Activated CD4-positive, alpha-beta T cell treated with anti-CD3 and anti-CD28 coated beads, Interleukin-2, amount 10 ng/mL, durations not matched to agents 24 days and 14 days (primary cell): ENCODE measurements at places on chromosomes 6 and 20. TPM values are rescaled to one million over a fixed set of nuclear protein-coding genes. Genes with fewer than 3 reads are reported as not detected.

DNA sequence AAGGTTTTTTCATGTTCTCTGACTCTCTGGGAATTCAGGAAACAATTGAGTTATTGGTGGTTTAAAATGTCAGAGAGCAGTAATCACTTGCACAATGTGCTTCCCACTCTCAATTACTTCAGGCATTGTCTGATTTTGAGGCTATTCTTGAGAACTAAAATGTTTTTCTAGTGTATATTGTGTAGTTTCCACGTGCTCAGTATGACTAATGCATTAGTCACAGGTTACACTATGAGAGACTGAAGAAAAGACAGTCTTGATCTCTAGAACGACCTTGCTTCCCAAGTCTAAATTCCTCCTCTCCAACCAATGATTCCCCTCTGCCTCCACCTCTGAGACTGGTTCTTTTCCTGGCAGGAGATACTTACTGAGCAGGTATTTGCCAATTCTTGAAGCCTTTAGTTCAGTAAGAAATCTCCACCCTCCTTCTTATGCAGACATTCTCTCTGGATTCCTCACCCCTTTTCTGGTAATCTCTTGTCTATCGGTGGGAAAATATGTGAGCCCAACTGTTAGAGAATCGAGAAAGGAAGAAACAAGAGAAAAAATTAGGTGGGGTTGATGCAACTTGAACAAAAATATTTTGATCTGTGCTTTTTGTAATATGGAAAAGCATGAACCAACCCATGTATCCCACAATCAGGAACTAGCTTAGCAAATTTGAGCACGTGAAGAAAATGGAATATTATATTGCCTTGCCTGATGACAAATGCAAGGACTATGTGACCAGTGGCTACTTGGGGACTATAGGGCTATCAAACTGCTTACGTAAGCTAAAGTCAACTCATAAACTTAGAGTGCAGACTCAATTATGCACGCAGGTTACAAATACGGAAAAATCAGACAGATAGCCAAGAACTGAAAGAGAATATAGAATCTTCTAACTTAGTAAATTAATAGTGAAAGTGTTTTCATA, 61.1 kb upstream of the SLC22A16 start:
- H3K4me3 ChIP-seq = peak overlapping the region; percentile 24
- DNase-seq = no peak
- H3K4me1 ChIP-seq = peaks cover 30% of the 10 kb centered on the region

The TENT5A gene
- total RNA-seq = 0.30 and 0.90 TPM in 2 replicates

The SALL4 gene
- total RNA-seq = 0.28 and 0.75 TPM in 2 replicates

The EYA4 gene
- total RNA-seq = not detected in 2 replicates

DNA sequence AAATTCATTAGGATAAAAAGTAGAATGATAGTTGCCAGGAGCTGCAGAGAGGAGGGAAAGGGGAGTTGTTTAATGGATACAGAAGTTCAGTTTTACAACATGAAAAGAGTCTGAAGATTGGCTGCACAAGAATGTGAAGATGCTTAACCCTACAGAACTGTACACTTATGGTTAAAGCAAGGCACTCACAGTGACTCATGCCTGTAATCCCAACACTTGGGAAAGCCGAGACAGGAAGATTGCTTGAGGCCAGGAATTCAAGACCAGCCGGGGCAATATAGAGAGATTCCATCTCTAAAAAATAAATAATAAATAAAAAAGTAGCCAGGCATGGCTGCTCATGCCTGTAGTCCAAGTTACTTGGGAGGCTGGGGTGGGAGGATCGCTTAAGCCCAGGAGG, 174.0 kb downstream of the TASP1 start:
- no peak for DNase-seq
- H3K27ac ChIP-seq = no peak overlapping the region
- no peak overlapping the region for H3K4me3 ChIP-seq

- DNase-seq = peak; percentile 84
- H3K4me3 ChIP-seq = peak overlapping the region; percentile 74
- H3K27me3 ChIP-seq = no peaks in the 10 kb centered on the region
Measured at GRCh38 chr6:111846492-111847409, 26.5 kb downstream of the FYN start.

DNA sequence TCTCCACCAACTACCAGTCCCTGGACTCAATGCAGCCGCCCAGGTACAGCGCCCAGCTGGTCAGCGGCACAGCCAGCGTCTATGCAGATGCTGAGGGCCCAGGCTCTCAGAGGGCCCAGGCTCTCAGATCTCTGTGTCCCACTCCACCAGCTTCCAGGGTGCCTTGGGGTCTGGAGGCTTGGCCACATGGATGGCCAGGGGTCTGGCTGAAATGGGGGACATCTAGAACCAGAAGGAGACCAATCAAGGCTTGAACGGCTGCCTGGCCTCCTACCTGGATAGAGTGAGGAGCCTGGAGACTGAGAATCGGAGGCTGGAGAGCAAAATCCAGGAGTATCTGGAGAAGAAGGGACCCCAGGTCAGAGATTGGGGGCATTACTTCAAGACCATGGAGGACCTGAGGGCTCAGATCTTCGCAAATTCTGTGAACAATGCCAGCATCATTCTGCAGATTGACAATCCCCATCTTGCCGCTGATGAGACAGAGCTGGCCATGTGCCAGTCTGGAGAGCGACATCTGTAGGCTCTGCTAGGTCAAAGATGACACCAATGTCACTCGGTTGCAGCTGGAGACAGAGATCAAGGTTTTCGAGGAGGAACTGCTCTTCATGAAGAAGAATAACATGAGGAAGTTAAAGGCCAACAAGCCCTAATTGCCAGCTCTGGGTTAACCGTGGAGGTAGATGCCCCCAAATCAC, 44.1 kb upstream of the GRM4 start:
- H3K36me3 ChIP-seq = no peaks in the 10 kb centered on the region
- DNase-seq = peak; percentile 68
- no peak overlapping the region for H3K27ac ChIP-seq
- H3K4me3 ChIP-seq = no peak overlapping the region

DNA sequence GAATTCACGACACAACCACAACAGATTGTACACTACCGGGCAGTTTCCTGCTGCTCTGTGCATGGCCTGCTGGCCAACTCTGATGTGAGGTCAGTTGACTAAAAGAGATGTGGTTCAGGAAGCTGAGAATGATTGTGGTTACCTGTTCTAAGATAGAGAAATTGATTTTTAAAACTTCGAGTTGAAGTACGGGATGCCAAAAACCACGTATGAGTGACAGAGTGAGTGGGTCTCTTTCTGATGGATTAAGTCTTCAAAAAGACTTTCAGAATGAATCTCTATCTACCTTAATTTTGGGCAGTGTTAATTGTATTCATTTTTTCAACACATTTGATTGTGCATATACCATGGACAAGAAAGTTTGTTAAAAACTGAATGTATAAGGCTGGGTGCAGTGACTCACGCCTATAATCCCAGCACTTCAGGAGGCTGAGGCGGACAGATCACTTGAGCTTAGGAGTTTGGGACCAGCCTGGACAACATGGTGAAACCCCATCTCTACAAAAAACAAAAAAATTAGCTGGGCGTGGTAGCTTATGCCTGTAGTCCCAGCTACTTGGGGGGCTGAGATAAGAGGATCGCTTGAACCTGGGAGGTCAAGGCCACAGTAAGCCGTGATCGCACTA, 121.2 kb downstream of the SGK1 start:
- H3K4me3 ChIP-seq = no peak overlapping the region
- DNase-seq = no peak
- peaks cover 16% of the 10 kb centered on the region for H3K4me1 ChIP-seq
- H3K36me3 ChIP-seq = peaks cover 2% of the 10 kb centered on the region
- H3K27me3 ChIP-seq = no peaks in the 10 kb centered on the region
- no peak overlapping the region for H3K27ac ChIP-seq

DNA sequence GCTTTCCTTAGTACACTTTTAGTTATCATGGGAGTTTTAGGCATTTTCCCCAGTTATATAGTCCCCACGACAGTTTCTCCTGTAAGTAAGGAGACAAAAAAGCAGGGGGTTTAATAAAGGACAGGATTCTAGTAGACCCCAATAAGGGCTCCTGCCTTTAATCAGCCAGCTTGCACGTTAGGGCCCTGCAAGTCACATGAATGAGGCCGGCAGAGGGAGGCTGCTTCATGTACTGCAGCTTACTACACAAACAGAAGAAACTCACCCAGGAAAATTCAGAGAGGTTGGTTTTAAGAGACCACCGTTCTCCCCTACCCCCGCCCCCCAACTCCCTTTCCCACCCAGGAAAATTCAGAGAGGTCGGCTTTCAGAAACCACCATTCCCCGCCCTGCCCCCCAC, 229.7 kb upstream of the MOCS1 start:
- H3K4me3 ChIP-seq = no peak overlapping the region
- no peaks in the 10 kb centered on the region for H3K27me3 ChIP-seq
- H3K4me1 ChIP-seq = no peaks in the 10 kb centered on the region
- no peaks in the 10 kb centered on the region for H3K36me3 ChIP-seq
- no peak for DNase-seq

GRCh38 chr6:167791091-167791779, 35.5 kb upstream of the AFDN start:
- H3K4me1 ChIP-seq = peaks cover 2% of the 10 kb centered on the region
- no peak for DNase-seq
- no peak overlapping the region for H3K4me3 ChIP-seq
- H3K36me3 ChIP-seq = no peaks in the 10 kb centered on the region

- no peak for DNase-seq
- no peak overlapping the region for H3K27ac ChIP-seq
- H3K36me3 ChIP-seq = no peaks in the 10 kb centered on the region
- H3K4me1 ChIP-seq = no peaks in the 10 kb centered on the region
Measured at GRCh38 chr20:60113771-60114170, 155.5 kb downstream of the CDH26 start.

GRCh38 chr6:96575359-96575758, 12.4 kb downstream of the FHL5 start:
- no peaks in the 10 kb centered on the region for H3K4me1 ChIP-seq
- peaks cover 4% of the 10 kb centered on the region for H3K27me3 ChIP-seq
- no peak for DNase-seq
- no peak overlapping the region for H3K4me3 ChIP-seq
- no peak overlapping the region for H3K27ac ChIP-seq

DNA sequence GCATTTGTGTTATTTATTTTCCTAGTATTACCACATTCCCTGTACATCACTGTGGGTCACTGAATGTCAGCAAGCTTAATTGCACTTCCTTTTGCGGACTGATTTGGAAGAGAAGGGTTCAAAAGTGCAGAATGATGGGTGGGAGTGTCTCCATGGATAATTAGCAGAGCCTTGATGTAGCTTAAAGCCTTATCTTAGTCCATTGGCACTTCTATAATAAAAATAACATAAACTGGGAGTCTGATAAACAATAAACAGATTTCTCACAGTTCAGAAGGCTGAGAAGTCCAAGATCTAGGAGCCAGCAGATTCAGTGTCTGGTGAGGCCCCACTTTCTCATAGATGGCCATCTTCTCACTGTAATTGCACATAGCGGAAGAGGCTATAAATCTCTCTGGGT, 501.1 kb upstream of the POU3F2 start:
- DNase-seq = no peak
- H3K36me3 ChIP-seq = no peaks in the 10 kb centered on the region
- no peaks in the 10 kb centered on the region for H3K4me1 ChIP-seq
- H3K4me3 ChIP-seq = no peak overlapping the region

The HLA-DQA1 gene
- 3.6 and 4.0 TPM in 2 replicates for total RNA-seq

GRCh38 chr6:3022765-3023662, 23.3 kb downstream of the NQO2 start:
- no peaks in the 10 kb centered on the region for H3K27me3 ChIP-seq
- peaks cover 57% of the 10 kb centered on the region for H3K4me1 ChIP-seq
- peak; percentile 82 for DNase-seq
- H3K27ac ChIP-seq = peak overlapping the region; percentile 97
- H3K36me3 ChIP-seq = peaks cover 30% of the 10 kb centered on the region

DNA sequence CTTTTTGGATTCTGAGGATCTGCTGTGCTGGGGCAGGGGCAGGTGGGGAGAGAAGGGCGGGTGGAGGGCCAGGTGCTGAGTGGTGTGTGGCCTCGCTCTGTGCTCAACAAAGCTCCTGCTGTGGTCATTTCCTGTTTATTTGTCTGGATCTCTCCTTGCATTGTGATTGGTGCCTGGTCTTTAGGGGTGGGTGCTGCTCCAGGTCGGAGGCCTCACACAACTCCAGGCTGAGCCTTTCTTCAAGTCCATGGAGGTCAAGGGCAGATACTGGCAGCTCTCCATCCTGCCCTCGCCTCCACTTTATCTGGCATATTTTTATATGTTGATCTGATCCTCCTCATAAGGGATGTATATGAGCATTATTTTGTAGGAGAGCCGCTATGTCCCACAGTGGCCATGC, 36.2 kb downstream of the HLA-F start:
- H3K27me3 ChIP-seq = no peaks in the 10 kb centered on the region
- H3K4me3 ChIP-seq = no peak overlapping the region
- no peak for DNase-seq
- H3K27ac ChIP-seq = no peak overlapping the region
- H3K36me3 ChIP-seq = peaks cover 2% of the 10 kb centered on the region
- H3K4me1 ChIP-seq = peaks cover 39% of the 10 kb centered on the region

GRCh38 chr6:87244380-87244779, 78.0 kb upstream of the SMIM8 start:
- peaks cover 9% of the 10 kb centered on the region for H3K4me1 ChIP-seq
- H3K36me3 ChIP-seq = peaks cover 48% of the 10 kb centered on the region
- DNase-seq = no peak
- H3K4me3 ChIP-seq = no peak overlapping the region

DNA sequence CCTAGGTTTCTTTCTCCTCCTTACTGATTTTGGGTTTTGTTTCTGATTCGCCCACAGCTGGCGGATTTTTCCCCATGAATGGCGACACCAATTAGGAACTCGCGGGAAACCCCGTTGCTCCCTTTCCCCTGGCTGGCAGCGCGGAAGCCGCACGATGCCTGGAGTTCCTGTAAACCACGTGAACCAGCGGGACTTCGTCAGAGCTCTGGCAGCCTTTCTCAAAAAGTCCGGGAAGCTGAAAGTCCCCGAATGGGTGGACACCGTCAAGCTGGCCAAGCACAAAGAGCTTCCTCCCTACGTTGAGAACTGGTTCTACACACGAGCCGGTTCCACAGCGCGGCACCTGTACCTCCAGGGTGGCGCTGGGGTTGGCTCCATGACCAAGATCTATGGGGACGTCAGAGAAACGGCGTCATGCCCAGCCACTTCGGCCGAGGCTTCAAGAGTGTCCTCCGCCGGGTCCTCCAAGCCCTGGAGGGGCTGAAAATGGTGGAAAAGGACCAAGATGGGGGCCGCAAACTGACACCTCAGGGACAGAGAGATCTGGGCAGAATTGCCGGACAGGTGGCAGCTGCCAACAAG, 3.2 kb upstream of the SEC23B start:
- peaks cover 3% of the 10 kb centered on the region for H3K27me3 ChIP-seq
- no peak for DNase-seq
- peaks cover 15% of the 10 kb centered on the region for H3K36me3 ChIP-seq
- H3K4me1 ChIP-seq = peaks cover 28% of the 10 kb centered on the region
- no peak overlapping the region for H3K27ac ChIP-seq

The CST5 gene
- not detected in 2 replicates for total RNA-seq

DNA sequence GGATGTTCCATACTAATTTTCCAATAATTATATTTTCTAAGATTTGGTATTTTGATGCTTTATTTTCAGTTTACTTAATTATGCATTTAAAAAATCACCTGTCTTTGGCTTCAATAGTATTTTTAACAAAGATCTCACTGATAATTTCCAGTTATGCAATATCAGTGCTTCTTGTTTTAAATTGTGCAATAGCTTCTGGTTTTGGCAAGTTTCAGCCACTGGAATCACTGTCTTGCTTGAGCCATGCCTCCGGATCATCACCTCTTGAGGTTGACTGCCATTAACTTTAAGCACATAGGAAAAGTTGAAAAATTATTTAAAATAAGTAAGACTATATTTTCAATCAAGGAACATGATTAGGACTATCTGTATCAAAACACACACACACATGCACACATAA, 1242.1 kb downstream of the HACE1 start:
- no peak overlapping the region for H3K27ac ChIP-seq
- H3K27me3 ChIP-seq = no peaks in the 10 kb centered on the region
- no peak overlapping the region for H3K4me3 ChIP-seq
- no peak for DNase-seq
- no peaks in the 10 kb centered on the region for H3K4me1 ChIP-seq
- no peaks in the 10 kb centered on the region for H3K36me3 ChIP-seq
